ENCODE measurements at places on chromosomes 12 and 14. TPM values are rescaled to one million over a fixed set of nuclear protein-coding genes. Genes with fewer than 3 reads are reported as not detected.

ERGIC2 gene
- 32.7 TPM for polyA plus RNA-seq

TSPAN31 gene
- polyA plus RNA-seq: 12.3 TPM

SINHCAF gene
- 21.6 TPM for polyA plus RNA-seq

EPYC gene
- polyA plus RNA-seq: not detected

IFT81 gene
- polyA plus RNA-seq: 8.1 TPM

FGF23 gene
- polyA plus RNA-seq: not detected

INF2 gene
- 62.1 TPM for polyA plus RNA-seq

ASCL1 gene
- not detected for polyA plus RNA-seq

C12orf60 gene
- polyA plus RNA-seq: 1.1 TPM
